ENCODE measurements at places on chromosomes 7 and 10. TPM values are rescaled to one million over a fixed set of nuclear protein-coding genes. Genes with fewer than 3 reads are reported as not detected.

Gene MRC1
- total RNA-seq: not detected

Gene VPS41
- 249 TPM for total RNA-seq

Gene RBM48
- total RNA-seq: 10.9 TPM

Gene PRR15
- total RNA-seq: 76.1 TPM

Gene BAMBI
- total RNA-seq: 42.2 TPM

Gene COL26A1
- total RNA-seq: not detected

Gene LEP
- total RNA-seq: not detected

Gene C10orf71
- total RNA-seq: not detected

Gene STEAP1B
- 2.6 TPM for total RNA-seq

Gene ZNF735
- not detected for total RNA-seq

Gene CFAP69
- 4.6 TPM for total RNA-seq

Gene CAV2
- total RNA-seq: 76.4 TPM

Gene TYW1B
- 2.4 TPM for total RNA-seq

Gene OR13A1
- not detected for total RNA-seq

Gene KCP
- 10.6 TPM for total RNA-seq

Gene TMEM236
- 0.51 TPM for total RNA-seq

- no peak overlapping the region for H3K4me3 ChIP-seq
- H3K36me3 ChIP-seq: no peaks in the 10 kb centered on the region
- peak overlapping the region; percentile 22 for H3K27ac ChIP-seq
- no peaks in the 10 kb centered on the region for H3K27me3 ChIP-seq
These were observed 34.7 kb downstream of the A1CF start for GRCh38 chr10:50850578-50851230.

DNA sequence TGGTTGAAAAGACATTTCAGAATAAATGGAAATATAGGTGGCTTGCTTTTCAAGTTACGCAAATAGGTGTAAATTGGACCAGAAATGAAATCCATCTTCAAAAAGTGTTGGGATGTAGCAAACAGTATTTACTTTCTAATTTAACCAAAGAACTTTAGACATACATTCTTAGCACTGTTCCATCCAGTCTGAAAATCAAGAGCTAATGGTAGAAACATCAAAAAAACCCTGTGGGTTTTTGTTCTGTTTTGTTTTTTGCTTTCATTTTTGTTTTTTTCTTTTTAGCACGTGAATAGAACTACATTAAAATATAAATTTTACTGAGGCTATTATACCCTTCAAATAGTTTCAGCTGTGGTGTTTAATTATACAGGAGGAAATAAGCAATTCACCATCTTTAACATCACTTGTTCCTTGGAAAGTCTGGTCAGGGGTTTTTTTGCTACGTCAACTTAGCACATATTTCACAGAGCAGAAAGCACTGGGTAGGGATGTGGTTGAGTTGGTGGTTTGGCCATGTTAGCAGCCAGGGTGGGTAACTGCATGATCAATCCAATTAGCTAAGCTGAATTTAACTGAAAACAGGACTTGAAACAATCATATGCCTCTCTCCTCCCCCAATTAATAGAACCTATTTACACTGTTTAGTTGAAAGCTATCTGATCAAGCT, 275.4 kb upstream of the PFKP start:
- H3K36me3 ChIP-seq: no peaks in the 10 kb centered on the region
- H3K27ac ChIP-seq: no peak overlapping the region
- no peaks in the 10 kb centered on the region for H3K4me1 ChIP-seq
- H3K4me3 ChIP-seq: no peak overlapping the region
- peaks cover 24% of the 10 kb centered on the region for H3K27me3 ChIP-seq

- peaks cover 47% of the 10 kb centered on the region for H3K4me1 ChIP-seq
- peak overlapping the region; percentile 90 for H3K27ac ChIP-seq
- H3K4me3 ChIP-seq: peak overlapping the region; percentile 9
- DNase-seq: peak; percentile 94
These were observed 93.1 kb upstream of the PDE1C start for GRCh38 chr7:32163141-32163806.

DNA sequence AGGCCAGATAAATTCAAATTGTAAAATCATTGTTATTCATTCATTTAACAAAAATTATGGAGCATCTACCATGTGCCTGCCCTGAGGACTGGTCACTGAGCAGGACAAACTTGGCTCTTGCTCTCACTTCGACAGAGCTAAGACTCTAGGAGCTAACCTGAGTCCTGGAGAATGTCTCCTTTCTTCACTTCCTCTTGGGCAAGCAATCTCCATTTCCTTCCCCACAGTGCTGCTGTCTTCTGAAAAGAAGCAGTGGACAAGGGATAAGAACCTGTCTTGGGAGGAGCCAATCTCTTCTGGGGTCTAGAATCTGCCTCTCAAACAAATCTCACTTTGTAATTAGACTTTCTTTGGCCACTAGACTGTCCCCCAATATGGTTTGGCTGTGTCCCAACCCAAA, 76.2 kb upstream of the PLXNA4 start:
- no peaks in the 10 kb centered on the region for H3K4me1 ChIP-seq
- H3K27me3 ChIP-seq: peaks cover 57% of the 10 kb centered on the region
- H3K36me3 ChIP-seq: no peaks in the 10 kb centered on the region
- no peak overlapping the region for H3K27ac ChIP-seq

DNA sequence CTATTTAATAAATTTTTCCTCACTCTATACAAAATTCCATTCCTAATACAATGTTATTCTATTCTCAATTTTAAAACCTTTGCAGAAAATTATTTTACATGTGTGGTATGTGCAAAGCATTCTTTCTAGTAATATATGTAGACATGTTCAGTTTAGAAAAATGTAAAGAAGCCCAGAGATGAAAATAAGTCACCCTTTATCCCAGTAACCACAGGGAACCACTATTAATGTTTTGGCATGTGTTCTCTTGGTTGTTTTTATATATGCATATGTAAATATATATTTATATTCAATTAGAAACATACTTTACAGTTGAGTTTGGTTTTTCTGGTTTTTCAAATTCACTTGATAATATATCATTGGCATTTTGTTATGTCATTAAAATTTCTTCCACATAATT, 14.8 kb upstream of the GLCCI1 start:
- H3K27me3 ChIP-seq: no peaks in the 10 kb centered on the region
- no peaks in the 10 kb centered on the region for H3K36me3 ChIP-seq
- H3K27ac ChIP-seq: no peak overlapping the region
- H3K4me3 ChIP-seq: no peak overlapping the region

DNA sequence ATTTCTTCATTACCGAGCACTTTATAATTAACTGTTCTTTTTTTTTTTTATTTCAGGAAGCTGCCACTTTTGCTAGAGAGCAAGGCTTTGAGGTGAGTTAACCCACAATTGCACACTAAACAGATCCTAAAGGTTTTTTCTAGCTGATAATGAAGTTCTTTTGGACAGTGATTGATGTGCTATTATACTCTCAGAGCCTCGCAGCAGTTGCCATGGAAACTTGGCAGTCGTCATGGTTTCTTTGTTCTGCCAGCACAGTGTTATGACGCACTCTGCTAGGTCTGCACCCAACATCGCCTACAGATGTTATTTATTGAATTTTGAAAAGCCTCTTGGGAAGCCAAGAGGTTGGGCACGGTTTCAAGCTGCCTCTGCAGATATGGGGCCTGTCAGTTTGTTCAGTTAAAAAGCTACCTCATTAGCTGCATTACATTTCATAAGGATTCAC, 237.2 kb upstream of the KAT6B start:
- DNase-seq: no peak
- no peaks in the 10 kb centered on the region for H3K36me3 ChIP-seq
- no peak overlapping the region for H3K27ac ChIP-seq
- peaks cover 11% of the 10 kb centered on the region for H3K4me1 ChIP-seq
- no peak overlapping the region for H3K4me3 ChIP-seq
- no peaks in the 10 kb centered on the region for H3K27me3 ChIP-seq

GRCh38 chr10:14564268-14564744, 210.4 kb downstream of the FAM107B start:
- peaks cover 43% of the 10 kb centered on the region for H3K36me3 ChIP-seq
- peaks cover 58% of the 10 kb centered on the region for H3K4me1 ChIP-seq
- no peaks in the 10 kb centered on the region for H3K27me3 ChIP-seq
- no peak for DNase-seq
- no peak overlapping the region for H3K27ac ChIP-seq

DNA sequence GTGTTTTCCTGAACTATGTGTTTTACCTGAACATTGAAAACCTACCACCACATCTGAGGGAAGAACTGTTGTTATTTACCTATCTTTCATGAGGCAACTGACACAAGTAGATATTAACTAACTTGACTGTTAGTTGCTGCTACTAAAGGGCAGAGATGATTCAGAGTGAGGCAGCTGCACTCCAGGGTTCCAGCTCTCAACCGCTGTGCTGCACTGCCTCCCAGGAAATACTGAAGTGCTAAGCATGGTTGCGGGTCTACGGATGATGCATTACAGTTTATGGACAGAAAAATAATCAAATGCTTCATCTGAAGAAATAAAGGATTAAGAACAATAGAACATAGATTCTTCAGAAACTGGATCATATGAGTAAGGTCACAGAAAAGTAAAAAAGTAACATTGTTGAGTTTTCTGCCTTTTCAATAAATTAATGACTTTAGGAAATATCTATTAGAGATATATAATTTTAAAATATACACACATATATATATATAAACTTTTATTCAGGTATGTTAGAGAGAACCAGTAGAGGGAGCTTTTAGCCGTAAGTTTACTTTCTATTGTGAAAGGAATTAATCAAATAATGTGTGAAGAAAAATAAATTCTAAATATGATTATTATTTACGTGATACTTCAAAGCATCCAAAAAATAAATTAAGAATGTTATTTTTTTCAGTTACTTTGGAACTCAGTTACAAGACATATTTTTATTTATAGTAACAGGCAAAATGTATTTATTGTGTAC, 620.0 kb downstream of the CNTNAP2 start:
- no peak for DNase-seq
- no peaks in the 10 kb centered on the region for H3K36me3 ChIP-seq
- H3K27me3 ChIP-seq: no peaks in the 10 kb centered on the region
- no peak overlapping the region for H3K4me3 ChIP-seq
- no peaks in the 10 kb centered on the region for H3K4me1 ChIP-seq

DNA sequence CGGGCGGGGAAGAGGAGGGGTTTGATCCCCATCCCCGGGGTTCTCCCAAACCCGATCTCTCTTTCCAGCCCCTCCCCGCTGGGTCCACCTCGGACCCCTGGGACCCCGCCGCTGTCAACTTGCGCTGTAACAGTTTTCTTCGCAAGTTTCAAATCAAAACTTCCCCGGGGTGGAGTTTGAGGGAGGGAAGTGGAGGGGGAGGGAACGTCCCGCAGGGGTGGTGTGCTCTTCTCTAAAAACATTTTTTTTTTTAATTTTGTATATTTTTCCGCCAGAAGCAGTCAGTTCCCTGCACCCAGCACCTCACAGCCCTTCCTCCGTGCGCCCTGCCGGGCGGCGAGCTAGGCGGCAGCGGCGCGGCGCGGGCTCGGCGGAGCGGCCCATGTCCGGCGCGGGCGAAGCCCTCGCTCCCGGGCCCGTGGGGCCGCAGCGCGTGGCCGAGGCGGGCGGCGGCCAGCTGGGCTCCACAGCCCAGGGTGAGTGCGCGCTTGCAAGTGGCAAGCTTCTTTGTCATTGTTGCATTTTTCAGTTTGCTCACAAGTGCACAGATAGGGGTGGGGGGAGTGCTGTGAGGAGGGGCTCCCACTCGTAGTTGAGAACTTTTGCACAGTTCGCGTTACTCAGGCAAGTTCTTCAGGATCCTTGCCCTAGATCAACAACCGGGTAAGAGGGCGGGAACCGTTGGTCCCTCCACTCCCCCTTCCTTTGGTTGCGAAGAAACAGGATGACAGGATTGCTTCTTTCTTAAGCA, 933 bp downstream of the MDFIC start:
- H3K27ac ChIP-seq: peak overlapping the region; percentile 1
- H3K4me3 ChIP-seq: peak overlapping the region; percentile 65
- peaks cover 22% of the 10 kb centered on the region for H3K36me3 ChIP-seq
- H3K4me1 ChIP-seq: no peaks in the 10 kb centered on the region

DNA sequence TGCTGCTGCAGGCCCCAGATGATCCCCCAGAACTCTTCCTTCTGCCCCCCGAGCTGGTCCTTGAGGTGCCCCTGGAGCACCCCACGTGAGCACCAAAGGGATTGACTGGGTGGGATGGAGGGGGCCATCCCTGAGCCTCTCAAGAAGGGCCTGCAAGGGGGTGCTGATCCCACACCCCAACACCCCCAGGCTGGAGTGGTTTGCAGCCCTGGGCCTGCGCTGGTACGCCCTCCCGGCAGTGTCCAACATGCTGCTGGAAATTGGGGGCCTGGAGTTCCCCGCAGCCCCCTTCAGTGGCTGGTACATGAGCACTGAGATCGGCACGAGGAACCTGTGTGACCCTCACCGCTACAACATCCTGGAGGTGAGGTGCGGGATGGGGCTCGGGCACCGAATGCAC, 8.2 kb downstream of the NOS3 start:
- peaks cover 9% of the 10 kb centered on the region for H3K4me1 ChIP-seq
- no peaks in the 10 kb centered on the region for H3K36me3 ChIP-seq
- H3K27ac ChIP-seq: no peak overlapping the region
- peaks cover 24% of the 10 kb centered on the region for H3K27me3 ChIP-seq

GRCh38 chr10:103610921-103611511, 117.5 kb downstream of the NEURL1 start:
- H3K4me3 ChIP-seq: no peak overlapping the region
- no peaks in the 10 kb centered on the region for H3K4me1 ChIP-seq
- no peak for DNase-seq
- H3K36me3 ChIP-seq: no peaks in the 10 kb centered on the region

GRCh38 chr10:55820478-55820877, 540.6 kb downstream of the ZWINT start:
- H3K36me3 ChIP-seq: no peaks in the 10 kb centered on the region
- H3K27ac ChIP-seq: no peak overlapping the region
- no peak for DNase-seq
- H3K4me1 ChIP-seq: no peaks in the 10 kb centered on the region
- no peak overlapping the region for H3K4me3 ChIP-seq
- H3K27me3 ChIP-seq: no peaks in the 10 kb centered on the region

DNA sequence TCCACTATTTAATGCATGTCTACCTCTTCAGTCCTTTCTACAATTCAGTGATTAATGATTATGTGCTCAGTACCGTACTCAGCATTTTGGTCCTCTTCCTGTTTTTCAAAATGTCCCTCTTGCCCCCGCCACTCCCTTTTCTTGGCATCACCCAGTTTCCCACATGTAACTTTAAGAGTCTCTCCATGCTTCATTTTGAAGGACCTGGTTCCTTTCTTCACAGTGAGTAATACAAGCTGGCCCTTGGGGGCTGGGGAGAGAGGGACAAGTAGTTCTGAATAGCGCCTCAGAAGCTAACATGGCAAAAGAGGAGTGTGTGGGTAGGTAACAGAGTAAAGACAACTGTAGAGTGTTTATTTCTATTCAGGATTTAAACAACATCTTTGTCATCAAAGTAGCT, 34.6 kb upstream of the SLIT1 start:
- no peaks in the 10 kb centered on the region for H3K27me3 ChIP-seq
- H3K4me1 ChIP-seq: no peaks in the 10 kb centered on the region
- H3K4me3 ChIP-seq: no peak overlapping the region
- DNase-seq: no peak
- H3K27ac ChIP-seq: no peak overlapping the region

GRCh38 chr7:2312267-2312929, 1.8 kb downstream of the SNX8 start:
- no peaks in the 10 kb centered on the region for H3K27me3 ChIP-seq
- no peak overlapping the region for H3K27ac ChIP-seq
- H3K4me3 ChIP-seq: peak overlapping the region; percentile 27
- no peaks in the 10 kb centered on the region for H3K36me3 ChIP-seq

All from Calu3 (cell line).